Activated T-helper 1 cell treated with Interleukin-2 at 50 U/mL for 16 hours (primary cell): ENCODE measurements at places on chromosomes 4 and X.

DNA sequence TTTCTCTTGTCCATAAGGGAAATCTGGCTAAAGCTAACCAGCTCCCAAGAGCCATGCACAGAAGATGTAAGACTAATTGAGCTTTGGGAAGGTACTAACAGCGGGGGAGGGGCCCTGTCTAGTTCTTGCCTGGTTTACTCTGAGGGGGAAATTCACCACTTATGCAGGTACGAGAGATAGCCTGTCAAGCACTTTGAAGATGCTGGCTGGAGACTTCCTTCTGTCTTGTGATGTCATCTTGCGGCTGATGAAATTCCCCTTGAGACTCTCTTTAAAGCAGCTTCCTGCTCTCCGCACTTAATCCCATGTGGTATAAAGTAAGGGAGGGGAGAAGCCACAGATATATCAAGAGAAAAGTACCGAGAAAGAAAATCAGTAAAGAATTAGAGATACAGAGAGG, 345.3 kb downstream of the MAPK10 start:
- no peak for DNase-seq

GRCh38 chrX:103157496-103158316, 57.2 kb upstream of the BEX4 start:
- no peak for DNase-seq

- DNase-seq, result no peak
Observed at GRCh38 chr4:65798498-65799127, 128.3 kb upstream of the EPHA5 start.

GRCh38 chrX:39327255-39327654, 526.0 kb downstream of the MID1IP1 start:
- DNase-seq, result no peak

- no peak for DNase-seq
Observed at GRCh38 chr4:152485726-152486276, 50.1 kb downstream of the FBXW7 start.

- no peak for DNase-seq
Observed at GRCh38 chr4:56723201-56723605, 42.1 kb upstream of the HOPX start.

DNA sequence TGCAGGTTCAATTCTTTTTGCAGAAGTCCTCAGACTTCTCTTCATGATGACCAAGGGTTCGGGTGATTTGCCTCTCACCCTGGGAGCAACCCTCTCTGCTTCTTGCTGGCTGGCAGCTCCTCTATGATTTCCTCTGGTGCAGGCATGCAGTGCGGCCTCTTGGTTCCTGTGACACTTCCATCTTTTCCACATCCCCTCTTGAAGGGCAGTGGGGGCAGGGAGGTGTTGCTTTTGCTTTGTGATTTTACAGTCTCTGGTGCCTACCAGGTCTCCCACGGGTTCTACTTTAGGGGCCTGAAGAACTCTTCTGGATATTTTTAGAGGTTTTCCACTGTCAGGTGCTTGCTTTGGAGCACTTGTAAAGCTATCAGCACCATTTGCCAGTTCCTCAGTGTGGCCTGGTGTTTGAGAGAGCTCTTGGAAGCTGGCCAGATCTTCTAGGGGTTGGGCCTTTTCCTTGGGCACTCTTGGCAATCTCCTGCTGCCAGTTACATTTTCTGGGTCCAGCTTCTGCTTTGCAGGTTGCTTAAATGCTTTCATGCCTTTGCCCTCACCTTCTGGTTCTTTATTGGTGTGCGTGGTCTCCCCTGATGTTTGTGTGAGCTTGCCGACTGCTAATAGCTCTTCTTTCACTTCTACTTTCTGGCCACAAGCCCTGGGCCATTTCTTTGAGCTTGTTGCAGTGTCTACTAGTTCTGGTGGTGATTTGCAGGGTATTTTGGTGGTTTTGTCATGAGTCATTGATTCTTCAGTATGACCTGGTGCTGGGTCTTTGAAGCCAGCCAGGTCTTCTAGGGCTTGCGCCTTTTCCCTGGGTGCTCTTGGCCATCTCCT, 11.5 kb upstream of the CHST7 start:
- DNase-seq, result no peak
